ENCODE measurements at places on chromosomes 5 and 9.

DNA sequence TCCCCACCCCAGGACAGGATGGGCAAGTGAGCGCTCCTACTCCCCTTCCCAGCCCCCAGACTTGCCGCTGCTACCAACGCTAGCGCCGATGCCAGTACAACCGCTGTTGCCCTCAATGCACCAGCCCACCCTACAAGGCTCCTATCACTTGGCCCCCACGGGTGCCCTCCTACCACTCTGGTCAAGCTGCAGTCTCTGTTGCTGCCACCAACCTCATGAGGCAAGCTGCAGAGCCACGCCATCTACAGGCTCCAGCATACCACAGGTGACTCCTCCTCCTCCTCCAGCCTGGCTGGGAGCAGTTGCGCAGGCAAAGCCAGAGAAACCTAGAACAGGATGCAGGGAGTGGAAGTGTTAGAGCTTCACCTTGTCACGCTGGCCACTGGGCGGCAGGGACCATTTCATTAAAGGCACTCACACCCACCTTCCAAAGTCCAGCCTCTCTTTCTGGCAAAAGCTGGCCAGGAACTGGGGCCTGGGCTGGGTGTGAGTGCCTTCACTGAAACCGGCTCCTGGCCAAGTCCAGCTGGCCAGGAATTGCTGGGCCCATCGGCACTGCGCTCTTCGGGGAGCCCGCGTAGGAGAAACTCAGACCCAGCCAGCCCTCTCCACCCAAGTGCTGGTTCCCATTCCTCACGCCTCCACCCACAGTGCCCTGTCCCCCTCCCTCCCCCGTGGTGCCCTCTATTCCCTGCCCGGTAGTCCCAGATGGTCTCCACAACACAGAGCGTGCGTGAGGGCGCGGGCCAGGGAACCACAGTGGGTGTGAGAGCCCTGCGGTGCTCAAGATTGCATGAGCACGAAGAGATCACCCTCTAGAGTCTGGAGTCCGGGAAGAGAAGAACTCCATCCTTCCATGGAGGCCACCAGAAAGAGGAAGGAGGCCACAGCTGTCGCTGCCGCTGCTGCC is 1.6 kb upstream of the PCAT7 start:
- DNase-seq = no peak

- DNase-seq = no peak
These were observed 269.7 kb downstream of the ISL1 start for GRCh38 chr5:51652980-51653379.

- DNase-seq = no peak
These were observed 120.5 kb downstream of the MPDZ start for GRCh38 chr9:13158986-13159385.

GRCh38 chr5:144198386-144198785 is 27.7 kb downstream of the KCTD16 start:
- DNase-seq = no peak

- no peak for DNase-seq
These were observed 1.5 kb downstream of the NKX2-5 start for GRCh38 chr5:173233347-173234128.
